Left colon (tissue), 2 donors: ENCODE measurements at places on chromosomes 7 and 10.

GRCh38 chr7:123958186-123958703 is 33.2 kb downstream of the SPAM1 start:
- no peak for DNase-seq

DNA sequence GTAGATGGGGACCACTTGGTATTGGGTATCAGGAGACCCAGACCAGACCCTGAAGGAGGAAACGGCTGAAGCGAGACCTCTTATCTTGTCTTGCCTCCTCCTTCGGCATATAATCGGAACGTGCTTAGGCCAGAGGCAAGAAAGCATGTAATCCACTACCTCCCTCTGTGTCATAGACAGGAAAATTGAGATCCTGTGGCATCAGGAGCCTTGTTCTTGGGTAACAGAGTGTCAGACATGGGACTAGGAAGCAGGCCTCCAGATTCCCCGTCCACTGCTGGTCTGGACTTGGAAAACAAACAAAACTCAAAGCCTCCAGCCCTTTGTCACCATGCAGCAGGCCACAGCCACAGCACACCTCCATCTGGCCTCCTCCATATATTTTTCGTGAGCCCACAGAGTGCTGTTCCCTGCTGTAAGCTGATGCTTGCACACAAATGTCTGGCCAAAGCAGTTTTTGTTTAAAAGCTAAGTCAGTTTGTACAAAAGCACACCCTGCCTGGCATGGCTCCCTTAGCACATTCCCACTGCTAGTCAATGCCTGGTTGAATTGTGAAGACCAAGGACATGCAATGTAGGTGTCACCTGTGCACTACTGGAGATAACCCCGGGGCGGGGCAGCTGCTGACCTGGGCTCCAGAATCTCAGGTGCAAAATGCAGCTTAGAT is 510.9 kb downstream of the RPS24 start:
- no peak for DNase-seq

DNA sequence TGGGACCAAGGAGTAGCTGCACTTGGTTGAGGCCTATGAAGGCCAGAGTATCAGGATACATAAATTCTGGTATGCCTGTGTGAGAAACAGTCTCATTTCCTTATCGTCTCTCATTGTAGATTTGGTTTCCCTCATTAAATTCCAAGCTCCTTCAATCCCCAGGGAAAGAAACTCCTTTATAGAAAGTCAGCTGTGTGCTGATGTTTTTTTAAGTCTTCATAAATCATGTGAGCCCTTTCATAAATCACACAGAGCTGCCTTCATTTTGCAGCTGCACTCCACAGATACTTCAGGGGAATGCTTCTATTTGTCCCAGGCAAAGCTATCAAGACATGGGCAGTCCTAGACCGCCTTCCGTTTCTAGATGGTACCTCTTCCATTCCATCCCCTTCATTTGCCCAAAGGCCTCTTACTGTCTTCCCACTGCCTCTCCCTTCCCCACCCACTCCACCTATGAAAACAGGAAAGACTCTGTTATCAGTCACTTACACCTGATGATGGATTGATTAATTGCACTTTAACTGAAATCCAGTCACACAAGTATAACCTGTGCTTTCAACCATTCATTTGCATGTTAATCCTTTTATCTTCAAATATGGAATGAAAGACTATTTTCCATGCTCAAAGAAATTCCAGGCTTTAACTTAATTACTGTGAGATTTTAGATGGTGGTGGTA is 290.2 kb downstream of the C7orf25 start:
- no peak for DNase-seq

DNA sequence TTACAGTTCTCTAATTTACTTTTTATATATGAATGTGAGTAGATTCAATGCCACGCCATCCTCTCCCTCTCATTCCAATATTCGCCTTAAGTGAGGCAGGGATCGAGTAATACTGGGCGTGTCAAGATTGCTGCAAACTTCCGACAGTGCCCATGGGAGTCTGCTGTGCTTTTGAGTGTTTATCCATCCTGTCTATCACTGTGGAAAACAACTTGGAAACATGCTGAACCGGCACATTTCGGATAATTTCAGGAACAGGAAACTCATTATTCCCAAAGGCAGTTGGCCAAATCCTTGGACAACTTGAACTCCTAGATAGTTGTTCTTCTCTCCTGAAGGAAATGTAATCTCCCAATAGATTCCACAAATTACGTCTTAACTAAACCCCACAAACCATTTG is 28.5 kb downstream of the PIP4K2A start:
- DNase-seq, result no peak

- DNase-seq, result no peak
Observed at GRCh38 chr7:84502239-84502638, 307.6 kb upstream of the SEMA3A start.

- DNase-seq, result no peak
Observed at GRCh38 chr10:118642228-118642627, 46.8 kb upstream of the PRLHR start.

DNA sequence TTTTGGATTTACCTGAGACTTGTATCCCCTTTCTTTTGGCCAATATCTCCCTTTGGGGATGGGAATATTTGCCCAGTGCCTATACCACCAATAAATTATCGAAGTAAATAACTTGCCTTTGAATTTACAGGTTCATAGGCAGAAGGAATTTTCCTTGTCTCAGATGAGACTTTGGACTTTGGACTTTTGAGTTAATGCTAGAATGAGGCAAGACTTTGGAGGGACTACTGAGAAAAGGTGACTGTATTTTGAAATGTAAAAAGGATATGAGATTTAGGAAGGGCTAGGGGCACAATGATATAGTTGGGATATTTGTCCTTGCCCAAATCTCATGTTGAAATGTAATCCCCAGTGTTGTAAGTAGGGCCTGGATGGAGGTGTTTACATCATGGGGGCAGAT is 384.5 kb upstream of the GHITM start:
- no peak for DNase-seq

- DNase-seq, result peak; percentile 15
Observed at GRCh38 chr7:29955799-29956486, 33.7 kb downstream of the SCRN1 start.

DNA sequence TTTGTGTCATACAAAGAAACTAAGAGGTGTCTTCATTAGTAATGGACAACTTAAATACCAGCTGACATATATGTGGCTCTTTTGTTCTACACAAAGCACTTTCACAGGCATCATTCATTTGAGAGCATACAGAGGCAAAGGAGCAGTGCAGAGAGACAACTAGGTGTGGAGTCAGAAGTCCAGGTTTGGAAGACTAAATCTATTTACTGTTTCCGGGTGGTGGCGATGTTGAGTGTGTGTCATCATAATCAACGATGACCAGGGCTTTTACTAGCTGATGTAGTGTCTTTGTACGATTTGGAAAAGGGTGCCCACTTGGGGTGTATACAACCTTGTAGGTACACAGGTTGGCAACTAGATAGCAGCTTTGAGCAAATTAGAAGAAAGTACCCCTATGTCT is 195.5 kb upstream of the CCDC6 start:
- DNase-seq, result no peak

GRCh38 chr7:159108491-159108890 is 36.2 kb downstream of the VIPR2 start:
- peak; percentile 10 for DNase-seq

DNA sequence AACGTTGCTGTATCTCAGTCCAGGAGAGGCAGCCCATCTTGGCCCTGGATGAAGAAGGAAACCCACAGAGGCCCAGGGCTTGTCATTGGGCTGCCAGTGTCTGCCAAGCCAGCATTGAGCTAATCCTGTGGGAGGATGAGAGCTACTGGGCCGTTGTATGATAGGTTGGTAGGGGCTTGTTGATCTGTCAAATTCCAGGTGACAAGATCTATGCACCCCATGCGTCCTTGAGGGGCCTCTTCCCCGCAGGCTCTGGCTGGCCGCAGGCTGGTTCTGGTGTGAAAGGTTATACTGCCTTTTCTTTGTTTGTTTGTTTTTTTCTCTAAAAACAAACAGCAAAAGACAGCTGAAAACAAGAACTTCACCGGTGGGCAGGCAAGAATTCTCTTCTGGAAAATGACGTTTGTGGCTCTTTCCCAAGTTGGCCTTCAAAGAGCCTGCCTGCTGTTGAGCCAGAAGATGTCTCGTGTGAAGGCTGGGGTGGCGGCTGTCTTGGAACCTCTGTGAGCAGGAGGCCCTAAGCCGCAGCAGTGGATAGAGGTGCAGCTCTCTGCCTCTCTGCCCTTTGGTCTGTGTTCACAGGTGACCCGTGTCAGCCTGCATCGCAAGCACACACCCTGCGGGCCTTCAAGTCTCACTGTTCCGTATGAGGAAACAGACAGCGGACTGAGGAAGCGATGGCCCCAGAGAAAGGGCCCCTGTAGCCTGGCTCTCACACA is 23.3 kb downstream of the CYP17A1 start:
- peak; percentile 56 for DNase-seq

DNA sequence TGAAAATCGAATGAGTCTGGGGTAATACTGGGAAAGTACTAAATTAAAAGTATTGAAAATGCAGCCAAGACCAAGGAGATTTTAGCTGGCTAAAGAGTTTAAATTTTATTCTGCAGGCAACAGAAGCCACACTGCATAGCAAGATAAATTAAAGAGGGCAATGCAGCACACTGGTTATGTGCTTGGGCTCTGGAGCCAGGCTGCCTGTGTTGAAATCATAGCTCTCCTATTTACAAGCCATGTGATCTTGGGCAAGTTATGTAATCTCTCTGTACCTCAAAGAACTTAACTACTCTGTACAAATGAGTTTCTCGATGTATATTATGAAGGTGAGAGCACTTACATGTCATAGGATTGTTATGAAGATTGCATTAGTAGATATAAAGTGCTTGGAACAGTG is 9.9 kb downstream of the SLC25A13 start:
- no peak for DNase-seq

DNA sequence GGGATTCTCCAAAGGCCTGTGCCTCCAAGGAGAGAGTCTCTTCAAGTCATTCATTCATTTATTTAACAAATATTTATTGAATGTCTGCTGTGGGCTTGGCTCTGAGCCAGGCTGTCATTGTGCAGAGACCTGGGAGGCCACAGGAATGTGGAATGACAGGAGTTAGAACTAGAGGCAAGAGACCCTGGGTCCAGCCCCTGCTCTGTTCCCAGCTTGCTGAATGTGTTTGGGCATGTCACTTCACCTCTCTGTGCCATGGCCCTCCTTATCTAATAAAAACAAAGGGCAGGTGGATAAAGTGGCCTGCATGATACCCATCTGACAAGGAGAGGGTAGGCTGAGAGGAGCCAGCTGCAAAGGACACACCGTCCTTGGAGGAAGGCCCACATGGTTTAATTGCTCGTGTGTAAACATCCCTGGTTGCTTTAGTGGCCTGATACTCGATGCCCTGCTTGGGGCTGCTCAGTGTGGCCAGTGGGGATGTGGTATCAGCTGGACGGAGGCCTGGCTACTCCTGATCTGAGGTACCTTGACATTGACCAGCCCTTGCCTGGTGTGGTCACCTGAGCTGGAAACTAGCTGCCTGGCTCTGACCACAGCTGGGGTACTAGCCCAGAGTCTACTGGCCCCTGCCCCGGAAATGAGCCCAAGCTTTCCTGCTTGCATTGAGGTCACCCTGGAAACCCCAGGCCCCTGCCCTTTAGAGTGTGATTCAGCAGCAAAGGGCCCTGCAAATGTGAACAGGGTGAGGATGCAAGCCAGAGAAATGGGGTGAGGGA is 116.2 kb downstream of the CDH23 start:
- no peak for DNase-seq

DNA sequence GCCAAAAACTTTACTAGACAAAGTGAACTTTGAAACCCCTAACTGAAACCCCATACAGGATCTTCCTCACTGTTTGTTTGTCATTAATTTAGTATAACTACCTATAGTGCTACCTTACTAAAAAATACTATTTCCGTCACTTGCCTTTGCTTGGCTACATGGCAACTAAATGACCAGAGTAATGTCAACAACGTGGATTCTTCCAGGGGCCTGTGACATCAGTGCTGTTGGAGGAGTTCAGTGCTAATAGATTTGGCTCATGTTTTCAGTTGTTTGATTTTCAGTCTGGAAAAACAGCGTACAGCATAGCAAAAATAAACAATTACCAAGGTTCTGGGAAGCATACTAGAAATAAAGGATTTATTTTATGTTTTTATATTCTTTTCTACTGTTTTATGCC is 3.0 kb upstream of the ASB15 start:
- DNase-seq, result no peak

DNA sequence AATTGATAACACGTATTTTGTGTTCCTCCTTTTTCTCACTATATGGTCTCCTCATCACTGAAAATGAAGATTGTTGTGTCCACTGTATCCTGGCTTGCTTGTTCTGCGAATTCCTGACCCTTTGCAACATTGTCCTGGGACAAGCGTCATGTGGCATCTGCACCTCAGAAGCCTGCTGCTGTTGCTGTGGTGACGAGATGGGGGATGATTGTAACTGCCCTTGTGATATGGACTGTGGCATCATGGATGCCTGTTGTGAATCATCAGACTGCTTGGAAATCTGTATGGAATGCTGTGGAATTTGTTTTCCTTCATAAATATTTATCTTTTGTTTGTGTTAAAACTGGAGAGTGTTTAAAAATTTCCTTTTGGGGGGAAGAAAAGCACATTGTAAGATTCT is 93.7 kb downstream of the MDFIC start:
- DNase-seq, result no peak

DNA sequence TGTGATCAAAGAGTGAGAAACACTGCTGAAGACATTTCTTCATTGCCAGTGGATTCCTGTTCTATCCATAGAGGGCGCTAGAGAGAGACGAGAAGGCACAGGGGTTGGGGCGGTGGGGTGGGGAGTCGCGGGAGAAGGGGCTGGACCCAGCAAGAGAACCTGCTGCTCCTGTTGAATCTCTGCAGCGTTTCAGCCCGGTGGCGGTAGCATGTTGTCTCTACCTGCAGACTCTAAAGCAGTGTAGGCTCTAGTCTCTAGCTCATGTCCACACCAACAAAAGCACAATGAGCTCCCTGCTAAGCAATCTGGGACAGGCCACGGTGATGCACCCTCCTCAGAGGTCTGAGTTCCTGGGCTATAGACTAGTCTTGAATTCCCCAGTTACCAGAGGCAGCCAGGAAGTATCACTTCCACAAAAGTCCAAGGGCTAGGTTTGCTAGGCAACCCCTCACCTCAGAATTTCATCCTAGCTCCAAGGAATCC is 167.7 kb downstream of the DGKB start:
- no peak for DNase-seq

DNA sequence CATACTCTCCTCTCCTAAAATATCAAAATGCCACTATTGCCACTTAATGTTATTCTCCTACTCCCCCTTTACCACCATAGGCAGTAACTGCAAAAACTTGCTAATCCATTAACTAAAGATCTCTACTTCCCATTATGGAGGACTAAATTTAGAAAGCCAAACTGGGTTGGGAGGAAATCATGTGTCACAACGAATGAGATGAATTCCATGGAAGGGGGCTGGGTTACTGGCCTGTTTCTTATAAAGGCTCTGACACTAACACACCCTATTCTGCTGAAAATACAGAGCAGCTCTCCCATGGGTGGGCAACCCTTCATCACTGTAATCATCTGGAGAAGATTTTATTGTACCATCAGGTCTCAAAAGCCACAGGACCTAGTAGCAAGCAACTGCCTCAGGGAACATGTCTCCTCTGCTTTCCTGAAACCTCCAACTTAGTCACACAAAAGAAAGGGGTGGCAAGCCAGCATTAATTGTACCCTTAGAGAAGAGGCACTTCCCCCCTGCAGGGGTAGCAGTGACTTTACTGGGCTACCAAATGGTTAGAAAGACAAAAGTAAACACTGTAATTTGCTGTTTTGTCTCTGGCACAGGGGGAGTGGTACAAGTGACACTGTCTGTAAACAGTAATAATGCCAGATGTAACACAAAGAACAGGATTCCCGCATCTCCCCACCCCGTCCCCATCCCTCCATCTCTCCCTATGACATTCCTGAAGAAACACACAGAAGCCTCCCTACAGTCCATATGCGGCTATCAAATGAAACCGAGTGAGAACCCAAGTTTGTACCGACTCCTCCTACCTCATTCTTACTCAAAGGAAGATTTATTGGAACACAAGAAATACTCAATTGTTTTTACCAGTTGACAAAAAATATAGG is 81.6 kb downstream of the ARMH3 start:
- DNase-seq, result no peak
